Gastroesophageal sphincter (tissue), 4 donors: ENCODE measurements at places on chromosomes 5 and 9.

GRCh38 chr5:36694351-36694750 lies 87.9 kb downstream of the SLC1A3 start:
- no peak overlapping the region for H3K4me3 ChIP-seq
- ATAC-seq = no peak
- H3K27me3 ChIP-seq = no peaks in the 10 kb centered on the region
- peaks cover 5% of the 10 kb centered on the region for H3K4me1 ChIP-seq
- no peaks in the 10 kb centered on the region for H3K36me3 ChIP-seq

DNA sequence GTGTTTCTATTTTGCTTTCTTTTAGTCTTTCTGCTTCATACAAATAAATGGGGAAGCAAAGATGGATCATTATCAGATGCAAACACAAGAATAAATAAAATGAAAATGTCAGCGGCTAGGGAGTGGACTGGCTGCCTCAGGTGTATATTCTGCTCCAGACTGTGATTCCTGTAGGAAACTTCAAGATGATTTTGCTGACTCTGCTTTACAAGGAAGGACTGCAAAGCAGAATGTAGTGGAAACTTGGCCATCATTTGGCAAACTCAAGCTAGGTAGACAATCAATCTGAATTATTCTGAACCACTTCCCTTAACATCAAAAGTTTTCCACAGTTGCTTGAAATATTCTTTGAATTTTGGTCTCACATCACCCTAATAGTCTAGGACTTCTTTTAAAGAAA lies 38.1 kb upstream of the NREP start:
- no peak for ATAC-seq
- H3K27ac ChIP-seq = no peak overlapping the region
- H3K4me1 ChIP-seq = no peaks in the 10 kb centered on the region
- H3K36me3 ChIP-seq = no peaks in the 10 kb centered on the region

DNA sequence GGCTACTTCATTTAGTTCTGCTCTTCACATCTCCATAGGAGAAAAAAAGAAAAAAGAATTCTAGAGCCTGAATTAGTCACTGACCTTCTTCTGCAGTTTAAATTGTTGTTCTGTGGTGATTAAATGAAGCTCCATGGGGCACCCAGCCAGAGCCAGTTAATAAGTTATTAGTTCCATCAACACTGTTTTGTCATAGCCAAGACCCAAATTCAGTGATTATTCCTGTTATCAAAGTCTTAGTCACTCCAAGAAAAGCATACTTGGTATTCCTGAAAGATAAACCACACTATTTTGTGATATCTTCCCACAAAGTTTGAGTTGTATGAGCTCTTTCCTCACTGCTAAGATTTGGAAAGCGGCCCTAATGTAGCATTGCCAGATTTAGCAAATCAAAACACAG lies 134.8 kb upstream of the RGMB start:
- no peaks in the 10 kb centered on the region for H3K27me3 ChIP-seq
- ATAC-seq = no peak
- H3K4me1 ChIP-seq = peaks cover 4% of the 10 kb centered on the region
- H3K27ac ChIP-seq = no peak overlapping the region

GRCh38 chr5:115402822-115403577 lies 106.5 kb upstream of the CCDC112 start:
- no peaks in the 10 kb centered on the region for H3K36me3 ChIP-seq
- H3K27ac ChIP-seq = no peak overlapping the region
- H3K27me3 ChIP-seq = no peaks in the 10 kb centered on the region
- H3K4me3 ChIP-seq = no peak overlapping the region
- no peaks in the 10 kb centered on the region for H3K4me1 ChIP-seq
- peak; percentile 62 for ATAC-seq

DNA sequence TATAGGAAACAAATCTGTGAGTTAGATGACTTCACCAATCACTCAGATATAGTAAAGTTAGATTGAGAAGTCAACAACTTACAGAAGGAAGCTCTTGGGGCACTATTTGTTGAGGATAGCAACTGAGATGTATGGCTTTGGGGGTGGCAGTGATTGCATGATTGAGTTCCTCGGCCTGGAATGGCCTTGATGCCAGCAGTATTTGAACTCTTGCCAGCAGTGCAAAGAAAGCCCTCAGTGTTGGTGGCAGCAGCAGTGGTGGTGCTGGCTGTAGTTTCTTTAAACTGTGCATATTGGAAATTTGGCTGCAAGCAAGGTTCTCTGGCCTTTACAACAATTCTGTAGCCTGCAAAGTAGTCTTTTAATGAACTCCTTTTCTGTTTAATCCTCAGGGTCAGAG lies 41.4 kb upstream of the PJA2 start:
- no peak overlapping the region for H3K4me3 ChIP-seq
- H3K27me3 ChIP-seq = no peaks in the 10 kb centered on the region
- peaks cover 12% of the 10 kb centered on the region for H3K4me1 ChIP-seq
- H3K27ac ChIP-seq = no peak overlapping the region
- no peaks in the 10 kb centered on the region for H3K36me3 ChIP-seq
- no peak for ATAC-seq
